ENCODE measurements at places on chromosomes 3 and 15.

DNA sequence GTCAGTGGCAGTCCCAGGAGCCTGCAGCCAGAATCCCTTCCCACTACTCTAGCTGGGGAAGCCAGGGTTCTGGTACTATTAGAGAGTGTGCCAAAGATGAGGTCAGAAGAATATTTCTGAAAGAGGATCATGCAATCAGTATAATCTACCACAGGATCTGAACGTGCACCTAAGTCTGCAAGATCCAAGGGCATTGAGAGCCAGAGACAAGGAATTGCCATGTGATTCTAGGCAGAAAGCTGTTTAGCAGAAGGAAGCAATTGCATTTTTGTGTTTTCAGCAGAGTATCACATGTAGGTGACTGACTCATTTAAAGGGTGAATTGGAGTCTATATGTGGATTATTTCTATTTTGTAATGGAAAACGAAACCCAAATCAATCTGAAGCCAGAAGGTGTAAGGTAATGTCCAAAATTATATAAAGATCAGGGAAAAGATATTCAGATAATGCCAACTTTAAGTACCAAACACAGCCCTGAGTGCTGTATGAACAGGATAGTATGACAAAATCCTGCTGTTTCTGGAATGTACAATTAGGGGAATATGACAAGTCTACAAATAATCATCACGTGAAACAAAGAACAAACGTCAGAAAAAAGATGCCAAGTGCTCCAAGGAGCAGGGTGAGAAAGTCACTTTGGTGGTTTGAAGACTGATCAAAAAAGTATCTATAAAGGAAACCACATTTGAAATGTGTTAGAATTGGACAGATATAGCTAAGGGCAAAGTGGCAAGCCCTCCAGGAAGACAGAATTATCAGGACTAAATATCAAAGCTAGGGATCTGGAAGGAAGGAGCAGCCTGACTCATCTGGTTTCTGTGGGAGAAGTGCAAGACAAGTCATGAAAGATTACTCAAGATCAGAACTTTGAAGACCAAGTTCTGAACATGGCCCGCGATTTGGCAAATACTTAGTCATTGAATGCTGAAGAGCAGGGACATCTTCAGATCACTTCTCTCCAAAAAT is 1036.6 kb downstream of the NTRK3 start:
- no peak for DNase-seq

- DNase-seq = no peak
Measured at GRCh38 chr15:90913398-90913944, 10.4 kb downstream of the MAN2A2 start.

GRCh38 chr3:36942638-36943248 is 2.1 kb downstream of the TRANK1 start:
- no peak for DNase-seq

DNA sequence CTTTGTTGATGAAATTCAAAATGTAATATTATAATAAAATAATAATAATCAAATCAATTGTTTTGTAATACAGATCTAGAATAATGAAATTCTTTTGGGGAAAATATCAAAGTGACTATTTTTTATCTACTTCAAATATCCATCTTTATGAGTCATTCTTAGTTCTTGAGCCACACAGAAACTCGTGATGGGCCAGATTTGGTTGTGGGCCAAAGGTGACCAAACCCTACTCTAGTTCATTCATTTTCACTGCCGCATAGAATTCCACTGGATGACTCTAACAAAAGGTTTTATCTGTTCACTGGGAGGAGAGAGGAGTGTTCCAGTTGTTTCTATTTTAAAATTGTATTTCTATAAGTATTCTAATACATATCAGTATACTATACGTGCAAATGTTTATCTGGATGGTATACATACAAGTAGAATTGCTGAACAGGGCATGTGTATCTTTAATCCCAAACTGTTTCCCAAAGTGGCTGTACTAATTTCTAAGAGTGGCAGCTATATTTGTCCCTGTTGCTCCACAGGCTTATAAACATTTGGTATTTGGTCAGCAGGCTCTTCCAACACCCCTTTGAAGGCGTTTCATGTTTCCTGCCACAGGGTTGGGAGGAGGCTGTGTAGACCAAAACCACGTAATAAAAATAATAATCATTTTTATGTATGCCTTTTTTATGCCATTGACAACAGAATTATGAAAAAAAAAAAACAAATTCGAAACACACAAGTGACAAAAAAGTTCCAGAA is 7.3 kb upstream of the RTP3 start:
- DNase-seq = peak; percentile 40

GRCh38 chr3:45153658-45154437 is 7.7 kb upstream of the CDCP1 start:
- DNase-seq = peak; percentile 39

- no peak for DNase-seq
Measured at GRCh38 chr15:64013179-64014062, 32.9 kb downstream of the DAPK2 start.

DNA sequence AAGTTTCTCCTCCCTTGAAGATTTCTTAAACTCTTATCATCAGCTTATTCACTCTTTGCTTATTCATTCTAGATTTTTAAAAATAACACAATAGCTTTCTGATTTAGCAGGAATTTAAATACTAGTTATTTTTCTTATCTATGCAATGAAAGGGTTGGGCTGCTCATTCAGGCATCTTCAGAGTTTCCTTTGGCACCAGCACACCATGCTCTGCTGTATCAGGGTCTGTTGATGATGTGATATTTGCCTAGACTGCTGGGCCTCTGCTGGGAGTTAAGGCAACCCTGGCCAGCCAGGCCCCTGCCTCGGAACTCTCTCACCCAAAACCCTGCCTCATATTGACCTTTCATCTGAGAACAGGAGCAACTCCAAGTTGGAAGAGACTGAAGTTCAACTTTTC is 35.0 kb downstream of the DRD3 start:
- DNase-seq = no peak

DNA sequence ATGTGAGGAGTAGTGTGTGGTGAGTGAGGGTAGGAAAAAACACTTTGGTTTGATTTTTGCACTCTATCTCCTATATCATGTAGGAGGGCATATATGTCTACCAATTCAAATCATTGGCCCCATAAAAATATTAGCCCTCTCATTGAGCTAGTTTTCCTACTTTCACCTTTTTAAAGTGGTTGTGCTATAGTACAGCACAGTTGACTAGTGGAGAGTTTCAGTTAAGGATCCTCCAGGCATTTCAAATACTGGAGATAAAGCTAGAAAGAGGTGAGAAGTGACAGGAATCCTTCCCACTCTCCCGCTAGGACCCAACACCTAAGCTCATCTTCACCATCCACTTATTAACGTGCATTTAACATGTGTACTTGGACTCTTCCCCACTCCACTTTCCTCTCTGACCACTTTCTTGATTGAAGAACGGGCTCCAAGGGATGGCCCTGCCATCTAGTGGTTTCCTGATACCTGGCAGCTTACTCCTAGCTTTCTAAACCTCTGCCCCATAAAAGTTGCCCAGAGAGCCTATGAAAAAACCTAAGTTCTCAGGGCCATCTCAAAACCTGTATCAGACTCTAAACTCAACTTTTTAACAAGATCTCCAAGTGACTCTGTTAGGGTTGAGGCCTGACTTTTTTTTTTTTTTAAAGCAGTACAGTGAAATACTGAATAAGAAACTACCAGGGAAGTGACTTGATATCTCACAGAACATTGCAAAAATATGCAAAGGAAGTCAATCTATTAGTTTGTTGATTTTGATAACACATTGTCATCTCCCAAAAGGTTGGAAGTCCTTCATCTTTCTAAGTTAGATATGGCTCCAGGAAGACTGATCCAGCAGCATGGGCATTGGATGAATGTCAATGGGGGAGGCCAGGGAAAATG is 17.9 kb downstream of the IL12A start:
- peak; percentile 86 for DNase-seq

DNA sequence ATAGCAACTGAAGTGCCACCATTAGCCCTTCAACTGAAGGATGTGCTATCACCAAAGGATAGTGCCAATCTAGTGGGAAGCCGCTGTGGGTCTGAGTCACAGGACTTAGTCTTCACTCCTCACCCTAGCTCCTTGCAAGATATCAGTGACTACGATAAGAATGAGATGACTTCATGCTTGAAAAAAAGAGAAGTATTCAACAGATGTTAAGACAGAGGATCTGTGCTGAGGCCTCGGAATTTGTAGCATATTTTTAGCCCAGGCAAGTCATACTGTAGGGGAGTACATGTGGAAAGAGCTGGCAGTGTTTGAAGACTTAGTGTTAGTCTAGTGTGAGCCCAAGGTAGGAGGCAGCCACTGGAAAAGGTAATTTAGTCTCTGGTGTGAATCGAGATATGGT is 270.7 kb upstream of the LRTM1 start:
- DNase-seq = peak; percentile 91

- no peak for DNase-seq
Measured at GRCh38 chr3:32285891-32286290, 47.4 kb downstream of the CMTM8 start.

DNA sequence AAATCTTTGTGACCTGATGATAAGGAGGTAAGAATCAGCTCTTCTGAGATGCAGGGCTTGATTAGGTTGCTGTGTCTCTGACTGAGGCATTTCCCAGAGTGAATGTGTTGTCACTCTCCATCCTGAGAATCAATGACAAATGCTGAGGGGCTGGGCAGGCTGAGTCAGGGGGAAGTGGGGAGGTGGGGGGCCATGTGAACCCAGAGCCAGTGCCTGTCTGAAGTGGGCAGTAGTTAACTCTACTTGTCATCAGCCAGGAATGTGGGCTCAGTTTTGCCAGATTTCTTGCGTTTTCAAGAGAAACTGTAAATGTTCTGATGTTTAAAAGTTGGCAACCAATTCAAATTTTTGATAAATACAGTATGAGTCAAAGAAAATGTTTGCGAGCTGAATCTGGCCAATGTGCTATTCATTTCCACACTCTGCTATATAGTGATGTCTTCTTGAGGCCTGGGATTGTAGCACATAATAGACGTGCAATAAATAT is 3.1 kb upstream of the BNC1 start:
- peak; percentile 87 for DNase-seq

DNA sequence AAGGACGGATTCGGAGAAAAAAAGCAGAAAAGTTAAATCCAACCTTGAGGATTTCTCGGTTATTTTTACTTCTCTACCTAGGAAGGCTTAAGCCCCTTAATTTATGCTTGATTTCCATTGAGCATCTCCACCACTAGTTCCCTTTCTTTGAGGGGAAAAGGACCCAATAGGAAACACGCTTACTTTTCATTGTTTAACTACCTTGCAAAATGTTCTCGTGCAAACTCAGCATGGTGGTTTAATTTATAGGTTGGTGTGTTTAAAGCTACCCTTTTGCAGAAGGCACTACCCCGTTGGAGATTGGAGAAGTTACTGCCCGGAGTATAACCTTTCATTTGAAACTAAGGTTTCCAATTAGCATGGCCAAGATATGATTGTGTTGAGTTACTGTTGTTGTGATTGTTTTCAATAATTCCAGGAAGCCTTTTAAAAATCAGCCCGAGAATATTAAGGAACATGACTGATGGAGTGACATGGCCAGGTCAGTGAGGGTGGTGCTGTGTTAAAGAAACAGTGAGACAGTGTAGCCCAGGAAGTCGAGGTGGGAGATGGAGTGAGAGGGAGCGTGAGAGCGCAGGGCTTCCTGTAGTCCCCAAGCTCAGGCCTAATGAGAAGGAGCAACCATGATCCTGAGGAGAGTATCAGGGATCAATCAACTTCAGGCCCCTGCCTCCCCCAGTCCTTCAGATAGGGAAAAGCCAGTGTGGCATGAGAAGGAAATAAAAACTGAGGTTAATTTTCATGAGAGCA is 76.6 kb downstream of the AQP9 start:
- DNase-seq = no peak

GRCh38 chr15:35596285-35596684 is 50.3 kb upstream of the DPH6 start:
- DNase-seq = peak; percentile 26

DNA sequence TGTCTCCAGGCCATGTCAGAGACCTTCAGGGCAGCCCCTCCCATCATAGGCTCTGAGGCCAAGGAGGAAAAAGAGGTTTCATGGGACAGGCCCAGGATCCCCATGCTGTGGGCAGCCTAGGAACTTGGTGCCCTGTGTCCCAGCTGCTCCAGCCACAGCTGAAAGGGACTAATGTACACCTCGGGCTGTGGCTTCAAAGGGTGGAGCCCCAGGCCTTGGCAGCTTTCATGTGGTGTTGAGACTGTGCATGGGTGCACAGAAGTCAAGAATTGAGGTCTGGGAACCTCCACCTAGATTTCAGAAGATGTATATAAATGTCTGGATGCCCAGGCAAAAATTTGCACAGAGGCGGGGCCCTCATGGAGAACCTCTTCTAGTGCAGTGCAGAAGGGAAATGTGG is 6.6 kb upstream of the SSR3 start:
- no peak for DNase-seq

GRCh38 chr15:79089331-79089889 is 1.2 kb downstream of the RASGRF1 start:
- DNase-seq = no peak

DNA sequence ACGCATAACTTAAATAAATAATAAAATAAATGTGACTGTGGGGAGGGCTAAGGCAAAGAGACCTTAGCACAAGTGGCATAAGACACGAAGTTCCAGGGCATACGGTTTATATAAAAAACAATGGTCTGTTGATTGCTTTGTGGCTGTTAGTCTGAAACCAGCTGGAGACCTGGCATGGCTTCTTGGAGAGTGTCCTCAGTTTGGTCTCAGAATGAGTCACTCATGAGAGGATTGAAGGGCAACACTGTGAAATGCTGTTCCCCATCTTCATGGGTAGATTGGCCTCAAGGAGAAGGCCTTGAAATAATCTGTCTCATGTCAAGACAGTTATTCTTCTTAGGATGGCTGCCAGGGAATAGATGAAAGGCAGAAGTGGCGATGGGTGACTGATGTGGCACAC is 62.2 kb downstream of the SOX2 start:
- no peak for DNase-seq

GRCh38 chr3:157312376-157312745 is 124.3 kb upstream of the PTX3 start:
- DNase-seq = no peak

- no peak for DNase-seq
Measured at GRCh38 chr15:84910928-84911623, 26.6 kb downstream of the SLC28A1 start.

All from AG08395 (cell line).